ENCODE measurements at places on chromosomes 1 and 21.
A peak's percentile ranks its signal among the peaks of the same experiment; 100 is the strongest.

DNA sequence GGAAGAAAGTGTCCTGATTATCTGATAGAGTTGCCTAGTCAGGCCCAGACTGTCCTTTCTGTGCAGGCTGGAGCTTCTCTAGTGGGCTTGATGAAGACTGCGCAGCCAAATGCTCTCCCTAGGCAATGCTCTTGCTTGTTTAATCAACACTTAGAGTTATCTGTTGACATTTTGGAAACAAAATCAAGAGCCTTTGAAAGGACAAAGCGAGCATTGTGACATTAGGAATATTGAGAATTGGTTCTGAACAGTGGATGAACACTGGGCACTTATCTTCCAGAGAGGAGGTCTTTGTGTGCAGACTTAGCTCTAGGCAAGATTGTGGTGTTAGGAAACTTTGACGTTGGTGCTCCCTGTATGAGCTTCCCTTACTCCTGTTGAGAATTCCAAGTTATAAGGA is 94.5 kb downstream of the DNTTIP2 start:
- DNase-seq = no peak

DNA sequence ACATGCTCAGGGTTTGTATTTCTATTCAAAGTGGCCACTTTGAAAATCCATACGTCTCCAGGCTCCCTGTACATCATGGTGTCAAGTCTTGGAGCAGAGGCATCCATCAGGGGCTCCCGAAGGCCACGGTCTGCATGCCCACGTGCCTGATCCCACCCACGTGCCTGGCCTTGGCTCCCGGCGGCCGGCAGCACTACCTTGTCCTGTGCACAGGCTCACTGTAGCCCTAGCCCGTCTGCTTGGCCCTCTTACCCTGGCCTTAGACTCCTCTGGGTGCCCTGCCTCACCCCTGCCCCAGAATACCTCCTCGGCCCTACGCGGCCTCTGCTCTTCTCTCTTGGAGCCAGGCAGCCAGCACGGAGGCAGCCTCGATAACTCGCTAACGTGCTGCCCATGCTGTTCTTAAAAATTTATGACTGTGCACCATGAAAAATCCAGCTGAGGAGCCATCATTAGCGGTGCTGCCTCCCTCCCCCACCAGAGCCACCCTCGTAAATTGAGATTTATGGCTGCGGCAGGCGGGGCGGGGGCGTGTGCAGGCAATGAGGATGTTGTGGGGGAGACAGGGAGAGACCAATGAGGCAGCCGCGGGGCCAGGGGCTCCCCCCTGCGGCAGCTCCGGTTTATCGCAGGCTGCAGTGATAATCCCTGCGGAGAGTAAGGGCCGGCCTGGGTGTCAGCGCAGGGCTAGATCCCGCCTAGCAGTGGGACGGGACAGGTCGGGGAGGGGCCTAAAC is 24.6 kb downstream of the DMAP1 start:
- DNase-seq = no peak

- DNase-seq = no peak
Measured at GRCh38 chr1:107575226-107575625, 389.8 kb downstream of the VAV3 start.

- DNase-seq = peak; percentile 77
Measured at GRCh38 chr21:15754640-15755039, 24.9 kb downstream of the USP25 start.

DNA sequence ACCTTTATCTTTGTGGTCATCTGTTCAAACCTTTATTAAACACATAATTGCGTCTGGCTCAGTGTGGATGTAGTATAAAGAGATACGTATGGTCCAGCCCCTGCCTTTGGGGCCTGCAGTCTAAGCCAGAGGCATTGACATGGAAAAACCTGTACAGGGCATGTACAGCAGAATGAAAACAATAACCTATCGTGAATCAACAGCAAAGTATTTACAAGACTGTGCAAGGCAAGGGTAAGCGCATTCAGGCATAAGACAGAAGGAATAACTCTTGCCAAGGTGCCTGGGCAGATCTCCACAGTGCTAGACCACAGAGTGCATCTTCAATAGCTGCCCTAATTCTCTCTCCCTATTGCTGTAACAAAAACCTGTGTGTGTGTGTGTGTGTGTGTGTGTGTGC is 35.5 kb downstream of the KIRREL1 start:
- DNase-seq = peak; percentile 88

- DNase-seq = no peak
Measured at GRCh38 chr1:161702250-161702649, 4.8 kb upstream of the FCRLA start.

DNA sequence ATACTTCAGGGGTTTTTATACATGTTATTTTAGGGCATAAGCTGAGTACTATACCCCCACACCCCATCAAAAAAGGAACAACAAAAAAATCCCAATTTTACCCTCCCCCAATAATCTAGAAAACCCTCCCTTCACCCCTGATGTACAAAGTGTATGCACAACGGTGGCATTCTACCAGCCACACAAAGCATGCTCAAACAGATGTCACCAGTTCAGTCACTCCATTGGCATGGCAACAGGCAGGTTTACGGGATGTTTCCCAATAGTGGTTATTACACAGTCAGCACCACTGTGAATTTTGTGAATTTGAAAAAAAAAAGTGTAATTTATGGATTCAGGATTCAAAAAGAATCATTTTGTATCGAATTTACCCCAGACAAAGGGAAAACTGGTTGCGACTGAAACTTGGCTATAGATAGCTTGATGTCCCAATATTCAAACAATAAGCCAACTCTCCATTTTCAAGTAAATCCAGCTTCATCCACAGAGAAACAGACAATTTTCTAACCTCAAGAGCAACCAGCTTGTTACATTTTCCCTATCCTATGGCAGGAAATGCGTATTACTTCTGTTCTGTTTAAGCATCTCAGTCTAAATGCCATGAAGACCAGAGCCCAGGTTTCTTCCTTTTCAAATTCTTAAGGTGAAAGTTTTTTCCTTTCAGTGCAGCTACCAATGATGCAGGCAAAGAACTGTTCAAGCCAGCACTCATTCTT is 34.0 kb upstream of the SLC45A3 start:
- DNase-seq = peak; percentile 44
